ENCODE measurements at places on chromosomes 2 and 18.

- no peak for DNase-seq
Measured at GRCh38 chr2:126846241-126846640, 52.4 kb upstream of the TEX51 start.

DNA sequence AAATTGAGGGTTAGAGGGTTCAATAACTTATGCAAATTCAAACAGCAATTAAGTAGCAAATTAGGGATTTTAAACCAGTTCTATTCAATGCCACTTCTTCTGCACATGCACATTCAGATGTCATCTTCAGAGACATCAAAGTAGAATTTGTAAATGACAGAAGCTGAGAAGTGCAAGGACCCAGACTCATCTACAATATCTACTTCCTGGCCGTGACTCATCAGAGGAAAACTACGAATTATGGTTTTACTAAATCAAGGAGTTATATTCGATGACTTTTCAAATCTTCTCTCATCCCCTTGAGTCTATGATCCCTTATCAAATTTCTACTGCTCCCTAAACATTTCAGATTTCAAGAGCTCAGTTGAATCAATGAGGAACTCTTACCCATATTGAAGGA is 20.0 kb upstream of the STAT4 start:
- no peak for DNase-seq

GRCh38 chr18:22932885-22933205 is 283 bp upstream of the RBBP8 start:
- DNase-seq = no peak

DNA sequence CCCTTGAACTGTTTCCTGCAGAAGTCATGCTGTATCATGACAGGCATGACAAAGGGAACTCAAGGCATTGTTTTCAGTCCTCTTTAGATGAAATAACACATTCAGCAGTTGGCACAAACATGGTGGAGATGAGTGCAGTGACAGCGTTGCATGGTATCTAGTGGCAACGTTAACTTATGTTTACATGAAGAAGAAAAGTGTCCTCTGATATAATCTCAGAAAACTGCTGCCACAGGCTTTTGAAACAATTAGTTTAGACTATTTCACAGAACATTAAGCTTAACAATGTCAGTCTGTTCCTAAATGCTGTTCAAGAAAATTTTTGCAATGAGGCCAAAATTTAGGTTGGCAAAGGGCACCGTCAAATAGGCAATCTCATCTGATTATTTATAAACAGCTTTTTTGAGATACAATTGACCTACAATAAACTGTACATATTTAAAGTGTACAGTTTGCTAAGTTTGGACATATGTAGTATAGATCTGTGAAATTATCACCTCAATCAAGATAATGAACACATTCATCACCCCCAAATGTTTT is 64.7 kb downstream of the LYPD6B start:
- DNase-seq = no peak

GRCh38 chr2:159157361-159158209 is 128.9 kb downstream of the WDSUB1 start:
- no peak for DNase-seq

GRCh38 chr2:197324801-197325200 is 14.2 kb upstream of the ANKRD44 start:
- no peak for DNase-seq
